Left hindlimb (tissue), 1 donor: ENCODE measurements at places on chromosomes 11 and 22.

DNA sequence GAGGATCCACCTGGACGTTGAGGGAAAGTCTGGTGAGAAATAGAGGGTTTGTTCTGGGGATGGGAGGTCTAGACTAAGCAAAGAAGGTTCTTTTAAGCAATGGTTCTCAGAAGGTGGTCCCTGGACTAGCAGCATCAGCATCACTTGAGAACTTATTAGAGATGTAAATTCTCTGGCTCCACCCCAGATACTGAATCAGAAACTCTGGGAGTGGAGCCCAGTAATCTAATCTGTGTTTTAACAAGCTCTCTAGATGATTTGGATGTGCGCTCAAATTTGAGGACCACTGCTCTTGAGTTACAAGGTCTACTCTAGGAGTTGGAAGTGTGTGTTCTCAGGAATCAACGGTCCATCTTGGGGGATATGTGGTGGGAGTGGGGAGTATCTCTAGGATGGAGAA, 3.3 kb upstream of the ABCG4 start:
- no peak for DNase-seq

- no peak for DNase-seq
Measured at GRCh38 chr11:67582011-67582410, 1.6 kb upstream of the GSTP1 start.

DNA sequence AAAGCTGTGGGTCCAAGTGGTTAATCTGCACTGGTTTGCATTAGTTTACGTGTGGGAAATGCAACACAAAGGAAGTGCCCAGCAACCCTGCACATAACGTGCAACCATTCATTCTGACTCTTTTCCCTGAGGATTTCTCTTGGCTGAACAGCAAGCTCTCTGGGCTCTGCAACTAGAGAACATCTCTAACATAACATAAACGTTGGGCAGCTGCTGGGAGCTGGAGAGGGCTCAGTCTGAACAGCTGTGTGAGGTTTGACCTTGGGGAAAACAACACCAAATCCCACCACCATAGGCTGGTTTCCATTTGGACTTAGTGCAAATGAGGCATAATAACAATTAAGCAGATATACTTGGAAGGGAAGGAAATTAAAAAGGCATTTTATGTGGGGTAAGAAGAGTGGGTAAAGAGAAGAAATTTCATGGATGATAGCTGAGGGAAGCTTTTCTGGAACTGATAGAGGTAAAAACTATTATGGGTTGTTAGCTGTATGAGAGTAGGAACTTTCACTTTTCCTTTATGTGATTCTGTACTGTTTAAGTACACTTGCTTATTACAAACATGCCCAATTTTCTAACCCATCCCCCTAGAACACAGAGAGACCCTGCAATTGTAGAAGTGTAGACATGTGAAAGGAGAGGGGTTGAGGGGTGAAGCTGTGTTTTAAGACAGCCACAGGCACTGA, 76.2 kb downstream of the SNX19 start:
- DNase-seq = peak; percentile 64

GRCh38 chr11:127194521-127194920, 194.0 kb upstream of the KIRREL3 start:
- DNase-seq = no peak

GRCh38 chr11:26134481-26135355, 197.2 kb upstream of the ANO3 start:
- no peak for DNase-seq

- no peak for DNase-seq
Measured at GRCh38 chr11:75298191-75298975, 53.1 kb downstream of the ARRB1 start.

- peak; percentile 79 for DNase-seq
Measured at GRCh38 chr11:66317322-66317722, 478 bp upstream of the CD248 start.

GRCh38 chr11:12417691-12418611, 40.6 kb downstream of the PARVA start:
- DNase-seq = peak; percentile 51

DNA sequence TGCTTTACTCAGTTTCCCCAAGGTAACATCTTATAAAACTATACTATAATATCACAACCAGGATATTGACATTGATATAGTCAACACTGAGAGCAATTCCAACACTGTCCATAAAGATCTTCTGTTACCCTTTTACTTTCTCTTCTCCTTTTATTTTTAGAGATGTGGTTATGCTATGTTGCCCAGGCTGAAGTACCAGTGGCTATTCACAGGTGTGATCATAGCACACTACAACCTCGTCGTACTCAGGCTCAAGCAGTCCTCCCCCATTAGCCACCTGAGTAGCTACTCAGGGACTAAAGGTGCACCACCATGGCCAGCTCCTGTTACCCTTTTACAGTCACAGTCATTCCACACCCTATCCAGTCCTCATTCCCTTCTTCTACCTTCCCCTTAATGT, 119.7 kb downstream of the CWF19L2 start:
- DNase-seq = no peak

DNA sequence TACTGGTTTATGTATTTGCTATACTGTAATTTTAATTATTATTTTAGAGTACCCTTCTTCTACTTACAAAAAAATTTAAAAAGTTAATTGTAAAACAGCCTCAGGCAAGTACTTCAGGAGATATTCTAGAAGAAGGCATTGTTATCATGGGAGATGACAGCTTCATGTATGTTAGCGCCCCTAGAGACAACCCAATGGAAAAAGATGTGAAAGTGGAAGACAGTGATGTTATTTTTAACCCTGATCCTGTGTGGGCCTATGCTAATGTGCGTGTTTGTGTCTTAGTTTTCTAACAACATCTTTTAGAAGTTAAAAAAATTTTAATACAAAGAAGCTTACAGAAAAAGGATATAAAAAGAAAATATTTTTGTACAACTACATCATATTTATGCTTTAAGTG, 205.0 kb downstream of the FAM76B start:
- no peak for DNase-seq

GRCh38 chr22:43273902-43274484, 69.2 kb downstream of the SCUBE1 start:
- peak; percentile 68 for DNase-seq

- DNase-seq = no peak
Measured at GRCh38 chr11:8229299-8230177, 34.1 kb downstream of the LMO1 start.

DNA sequence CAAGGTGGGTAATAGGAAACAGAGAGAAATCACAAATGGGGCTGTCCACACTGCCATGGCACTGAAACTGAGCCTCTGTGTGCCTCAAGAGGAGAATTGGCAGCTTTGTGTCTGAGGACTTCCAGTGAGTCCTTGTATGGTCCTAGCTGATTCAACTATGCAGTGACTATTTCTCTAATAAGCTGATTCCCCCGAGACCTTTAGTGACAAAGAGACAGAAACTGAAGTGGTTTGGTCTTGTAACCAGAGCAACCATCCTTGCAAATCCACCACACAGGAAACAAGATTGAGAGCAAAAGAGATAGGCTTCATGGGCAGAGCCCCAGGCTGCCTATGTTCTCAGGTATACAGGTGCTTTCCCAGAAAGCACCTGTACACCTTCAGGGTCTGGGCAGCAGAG, 1038.5 kb downstream of the NTM start:
- DNase-seq = no peak

- DNase-seq = peak; percentile 43
Measured at GRCh38 chr22:37626144-37626543, 13.3 kb upstream of the SH3BP1 start.

- DNase-seq = no peak
Measured at GRCh38 chr22:19896665-19897355, 42.1 kb upstream of the GNB1L start.

DNA sequence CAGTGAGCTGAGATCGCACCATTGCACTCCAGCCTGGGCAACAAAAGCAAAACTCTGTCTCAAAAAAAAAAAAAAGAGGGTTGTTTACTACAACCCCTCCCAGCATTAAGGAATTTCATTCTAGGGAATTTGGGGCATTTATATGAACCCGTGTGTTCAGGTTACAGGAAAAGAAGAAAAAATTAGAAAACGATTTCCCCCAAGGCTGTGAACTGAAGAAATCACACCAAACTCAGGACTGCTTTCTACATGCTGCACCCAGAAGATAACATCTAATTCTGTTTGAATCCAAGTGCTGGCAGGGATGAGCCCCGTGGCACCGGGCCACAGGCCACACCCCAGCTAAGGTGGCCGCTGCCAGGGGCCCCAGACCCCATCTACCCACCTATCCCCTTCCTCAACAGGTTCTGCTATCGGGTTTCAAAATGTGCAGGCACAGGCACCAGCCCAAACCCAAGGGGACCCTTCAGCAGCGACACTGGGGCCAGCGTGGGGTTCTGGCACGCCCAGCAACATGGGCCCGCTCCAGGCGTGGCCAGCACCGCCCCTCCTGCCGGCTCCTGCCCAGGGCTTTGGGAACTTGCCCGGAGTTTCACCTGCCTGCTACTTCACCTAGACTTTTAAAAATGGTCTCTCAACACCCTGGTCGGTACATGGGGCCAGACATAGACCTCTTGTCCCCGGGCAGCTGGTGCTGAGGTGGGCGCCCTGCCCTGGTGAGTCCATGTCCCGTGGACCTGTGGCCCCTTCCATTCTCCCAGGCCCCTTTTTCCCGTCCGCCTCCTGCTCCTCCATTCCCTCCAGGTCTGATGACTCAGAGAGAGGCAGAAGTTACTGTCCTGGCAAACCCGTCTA, 11.8 kb downstream of the CELSR1 start:
- DNase-seq = no peak

GRCh38 chr22:40385036-40385782, 14.8 kb downstream of the SGSM3 start:
- DNase-seq = no peak

- no peak for DNase-seq
Measured at GRCh38 chr22:47144791-47145425, 382.5 kb downstream of the TBC1D22A start.

DNA sequence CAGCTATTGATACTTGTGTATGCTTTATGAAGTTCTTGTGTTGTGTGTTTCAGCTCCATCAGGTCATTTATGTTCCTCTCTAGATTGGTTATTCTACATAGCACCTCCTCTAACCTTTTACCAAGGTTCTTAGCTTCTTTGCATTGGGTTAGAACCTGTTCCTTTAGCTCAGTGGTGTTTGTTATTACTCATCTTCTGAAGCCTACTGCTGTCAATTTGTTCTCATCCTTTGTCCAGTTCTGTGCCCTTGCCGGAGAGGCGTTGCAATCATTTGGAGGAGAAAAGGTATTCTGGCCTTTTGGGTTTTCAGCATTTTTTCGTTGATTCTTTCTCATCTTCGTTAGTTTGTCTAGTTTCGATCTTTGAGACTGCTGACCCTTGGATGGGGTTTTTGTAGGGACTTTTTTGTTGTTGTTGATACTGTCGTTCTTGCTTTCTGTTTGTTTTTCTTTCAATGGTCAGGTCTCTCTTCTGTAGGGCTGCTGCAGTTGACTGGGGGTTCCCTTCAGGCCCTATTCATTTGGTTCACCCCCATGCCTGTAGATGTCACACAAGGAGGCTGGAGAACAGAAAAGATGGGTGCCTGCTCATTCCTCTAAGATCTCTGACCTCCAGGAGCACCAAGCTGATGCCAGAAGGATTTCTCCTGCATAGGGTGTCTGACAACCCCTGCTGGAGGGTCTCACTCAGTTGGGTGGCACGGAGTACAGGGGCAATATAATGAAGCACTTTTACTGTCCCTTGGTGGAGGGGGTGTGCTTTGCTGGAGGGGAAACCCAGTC, 35.9 kb upstream of the MUC15 start:
- no peak for DNase-seq

GRCh38 chr22:39215426-39216142, 29.2 kb downstream of the PDGFB start:
- DNase-seq = no peak

DNA sequence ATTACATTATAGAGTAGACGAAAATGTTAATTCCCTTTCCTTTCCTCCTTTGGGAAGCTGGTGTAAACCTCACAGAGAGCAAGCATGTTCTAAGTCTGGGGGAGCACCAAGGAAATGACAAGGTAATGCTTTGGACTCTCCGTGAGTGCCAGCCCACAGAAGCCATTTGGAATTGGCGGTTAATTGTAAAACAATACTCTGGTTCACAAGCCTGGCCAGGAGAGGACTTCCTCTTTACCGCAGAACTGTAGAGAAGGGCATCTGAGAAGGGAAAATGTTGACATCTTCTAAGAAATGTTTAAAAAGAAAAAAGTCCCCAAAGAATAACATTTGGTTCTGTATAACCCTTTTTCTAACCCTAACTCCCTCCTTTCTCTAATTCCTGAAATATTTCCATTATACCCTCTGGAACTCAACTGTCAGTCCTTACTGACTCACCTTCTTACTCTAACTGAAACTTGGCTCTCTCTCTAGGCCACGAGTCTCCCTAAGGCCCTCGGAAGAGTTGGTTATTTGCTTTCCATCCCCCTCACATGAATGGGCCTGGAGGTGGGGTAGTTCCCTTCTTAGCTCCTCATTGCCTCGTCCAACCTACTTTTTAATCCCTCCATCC, 379.8 kb downstream of the SOX6 start:
- DNase-seq = no peak

DNA sequence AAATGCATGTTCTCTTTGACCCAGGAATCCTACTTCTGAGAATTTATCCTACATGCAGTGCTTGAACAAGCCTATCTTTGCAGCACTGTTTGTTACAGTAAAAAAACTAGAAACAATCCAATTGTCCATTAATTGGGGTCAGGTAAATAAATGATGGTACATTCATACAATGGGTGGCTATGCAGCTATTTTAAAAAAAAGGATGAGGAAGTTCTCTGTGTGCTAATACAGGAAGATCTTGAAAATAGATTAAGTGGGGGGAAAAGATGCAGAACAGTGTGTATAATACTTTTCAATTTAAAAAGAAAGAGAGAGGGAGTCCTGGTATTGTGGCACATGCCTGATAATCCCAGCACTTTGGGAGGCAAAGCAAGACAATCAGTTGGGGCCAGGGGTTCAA, 9.5 kb upstream of the CREB3L1 start:
- no peak for DNase-seq

- no peak for DNase-seq
Measured at GRCh38 chr11:57473285-57473841, 13.0 kb downstream of the RTN4RL2 start.

DNA sequence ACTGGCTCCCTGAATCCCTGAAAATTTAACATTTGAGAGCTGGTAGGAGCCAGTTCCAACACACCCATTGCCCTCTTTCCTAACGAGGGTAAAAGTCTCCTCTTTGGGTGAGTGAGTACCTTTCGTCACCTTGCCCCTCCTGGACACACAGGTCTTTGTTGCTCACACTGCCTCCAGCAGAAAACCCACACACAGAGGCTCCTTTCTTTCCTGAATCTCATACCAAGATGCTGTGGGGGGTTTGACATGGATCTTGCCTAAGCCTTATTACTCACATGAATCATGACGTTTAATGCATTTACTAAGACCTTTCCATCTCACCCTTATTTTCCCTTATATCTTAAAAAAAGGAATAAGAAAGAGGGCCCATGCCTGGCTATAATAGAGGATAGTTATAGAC, 53.0 kb downstream of the PARVA start:
- DNase-seq = no peak

GRCh38 chr11:17972987-17973386, 39.9 kb downstream of the SERGEF start:
- peak; percentile 68 for DNase-seq

GRCh38 chr22:20400606-20401375, 6.8 kb downstream of the ZNF74 start:
- DNase-seq = no peak

DNA sequence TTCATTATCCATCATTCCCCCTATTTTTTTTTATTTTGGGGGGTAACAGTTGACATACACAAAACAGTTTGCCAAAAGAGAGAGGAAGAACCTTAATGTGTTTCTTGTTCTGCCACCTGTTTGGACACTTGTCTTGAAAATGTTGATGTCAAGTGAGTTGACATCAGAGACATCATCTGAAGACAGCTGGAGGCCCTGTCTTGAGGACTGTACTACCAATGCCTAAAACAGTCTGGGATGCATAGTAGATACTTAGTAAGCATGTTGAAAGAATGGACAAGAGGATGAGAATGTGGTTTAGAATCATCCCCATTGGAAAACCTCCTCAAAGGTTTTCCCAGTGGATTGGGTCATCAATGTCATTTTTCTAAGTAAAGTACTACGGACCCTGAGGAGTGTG, 2.4 kb upstream of the ARHGEF12 start:
- DNase-seq = no peak
